ENCODE measurements at places on chromosomes 5 and 9.

GRCh38 chr5:52988335-52989024, 672 bp upstream of the ITGA2 start:
- no peak for DNase-seq

DNA sequence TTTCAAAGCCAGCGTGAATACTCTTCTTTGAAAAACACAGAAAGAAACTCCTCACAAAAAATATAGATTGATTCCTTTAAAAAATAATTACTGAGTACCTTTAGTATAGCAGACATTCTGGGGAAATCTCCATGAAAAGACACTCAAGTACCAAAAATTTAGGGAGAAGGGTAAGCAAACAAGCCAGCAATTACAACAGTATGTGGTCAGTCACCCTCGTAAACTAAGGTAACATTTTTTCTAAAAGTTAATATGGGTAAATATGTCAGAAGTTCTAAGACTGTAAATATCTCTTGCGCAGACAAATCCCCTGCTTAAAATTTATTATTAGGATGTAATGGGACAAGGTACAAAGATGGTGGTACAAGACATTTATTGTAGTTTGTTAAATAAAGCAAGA, 102.0 kb upstream of the PTGER4 start:
- no peak for DNase-seq

- no peak for DNase-seq
Observed at GRCh38 chr5:776862-777711, 7.4 kb downstream of the ZDHHC11B start.

- no peak for DNase-seq
Observed at GRCh38 chr5:176534640-176535039, 2.6 kb downstream of the RNF44 start.

- DNase-seq, result no peak
Observed at GRCh38 chr9:70814597-70814996, 306.8 kb downstream of the TRPM3 start.

DNA sequence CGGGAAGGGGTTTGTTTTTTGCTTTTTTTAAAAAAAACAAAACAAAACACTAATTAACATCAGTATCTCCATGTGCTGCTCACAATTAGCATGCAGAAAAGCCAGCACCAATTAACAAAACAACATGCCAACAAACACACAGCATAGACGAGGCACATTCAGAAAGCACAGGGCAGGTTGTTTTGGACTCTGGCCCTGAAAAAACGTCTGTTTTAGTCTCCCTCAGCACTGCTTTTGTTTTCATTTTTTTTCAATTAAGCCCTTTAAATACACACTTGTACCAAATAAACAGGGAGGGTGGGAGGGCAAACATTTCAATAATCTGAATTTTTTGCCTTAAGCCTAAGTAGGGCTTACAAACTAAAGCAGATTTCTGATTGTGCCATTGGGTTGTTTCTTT, 309.6 kb downstream of the DTWD2 start:
- DNase-seq, result no peak

All from activated T-helper 1 cell treated with Interleukin-2 at 50 U/mL for 16 hours (primary cell).